ENCODE measurements at places on chromosomes 7 and 10.
A peak's percentile ranks its signal among the peaks of the same experiment; 100 is the strongest.

- no peak for DNase-seq
Measured at GRCh38 chr10:132848291-132848701, 62.3 kb upstream of the NKX6-2 start.

- DNase-seq: no peak
Measured at GRCh38 chr7:99340659-99341058, 15.0 kb downstream of the ARPC1A start.

DNA sequence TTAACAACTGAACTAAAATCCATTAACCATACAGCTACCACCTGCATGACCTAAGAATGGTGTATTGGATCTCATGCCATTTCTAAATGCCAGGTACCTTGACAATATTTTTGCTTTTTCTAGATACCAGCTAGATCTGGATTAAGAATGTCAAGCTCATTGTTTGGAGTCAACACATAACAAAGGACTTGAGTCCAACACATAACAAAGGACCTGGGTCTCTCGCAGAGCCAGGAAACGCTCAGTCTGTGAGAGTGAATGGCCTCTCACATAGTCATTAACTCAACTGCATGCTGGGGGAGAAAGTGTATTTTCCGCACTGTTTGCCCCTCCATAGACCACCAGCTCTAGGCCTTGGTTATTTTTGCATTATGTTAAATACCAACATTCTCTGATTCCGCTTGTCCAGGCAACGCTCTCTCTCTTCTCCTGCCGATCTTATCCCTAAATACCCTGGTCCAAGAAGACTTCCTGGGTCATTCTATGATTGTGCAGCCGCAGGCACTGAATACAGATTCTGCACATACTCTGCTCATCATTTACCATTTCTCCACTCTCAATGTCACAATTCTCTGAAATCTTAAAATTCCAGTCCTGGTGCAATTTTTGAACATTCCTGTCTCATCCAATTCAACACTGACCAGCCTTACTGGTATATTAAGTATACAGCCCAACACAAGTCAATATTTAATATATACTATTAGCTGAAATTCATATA is 31.2 kb downstream of the ITIH5 start:
- no peak for DNase-seq

GRCh38 chr10:77587416-77587790 is 50.2 kb downstream of the KCNMA1 start:
- DNase-seq: no peak

- no peak for DNase-seq
Measured at GRCh38 chr10:26627324-26627723, 70.2 kb upstream of the PDSS1 start.

- DNase-seq: peak; percentile 36
Measured at GRCh38 chr10:101354328-101355071, 535 bp downstream of the BTRC start.

GRCh38 chr10:49666054-49666615 is 13.3 kb upstream of the C10orf53 start:
- DNase-seq: no peak

DNA sequence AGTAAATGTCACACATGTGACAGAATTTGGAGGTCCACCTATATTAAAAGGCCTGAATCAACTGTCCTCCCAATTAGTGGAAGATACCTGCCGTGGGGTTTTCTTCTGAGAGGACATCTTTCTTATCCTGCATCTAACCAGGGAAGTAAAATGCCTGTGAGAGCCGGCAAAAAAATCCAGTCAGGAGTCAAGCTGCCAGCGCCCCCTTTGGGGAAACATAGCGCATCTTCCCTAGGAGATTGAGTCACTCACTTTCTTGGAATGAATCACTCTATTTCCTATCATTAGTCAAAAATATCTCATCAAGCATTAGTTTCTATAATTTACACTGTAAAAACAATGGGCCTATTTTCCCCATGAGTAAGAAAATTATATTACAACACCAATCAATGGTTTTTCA is 66.4 kb upstream of the ANK3 start:
- no peak for DNase-seq

DNA sequence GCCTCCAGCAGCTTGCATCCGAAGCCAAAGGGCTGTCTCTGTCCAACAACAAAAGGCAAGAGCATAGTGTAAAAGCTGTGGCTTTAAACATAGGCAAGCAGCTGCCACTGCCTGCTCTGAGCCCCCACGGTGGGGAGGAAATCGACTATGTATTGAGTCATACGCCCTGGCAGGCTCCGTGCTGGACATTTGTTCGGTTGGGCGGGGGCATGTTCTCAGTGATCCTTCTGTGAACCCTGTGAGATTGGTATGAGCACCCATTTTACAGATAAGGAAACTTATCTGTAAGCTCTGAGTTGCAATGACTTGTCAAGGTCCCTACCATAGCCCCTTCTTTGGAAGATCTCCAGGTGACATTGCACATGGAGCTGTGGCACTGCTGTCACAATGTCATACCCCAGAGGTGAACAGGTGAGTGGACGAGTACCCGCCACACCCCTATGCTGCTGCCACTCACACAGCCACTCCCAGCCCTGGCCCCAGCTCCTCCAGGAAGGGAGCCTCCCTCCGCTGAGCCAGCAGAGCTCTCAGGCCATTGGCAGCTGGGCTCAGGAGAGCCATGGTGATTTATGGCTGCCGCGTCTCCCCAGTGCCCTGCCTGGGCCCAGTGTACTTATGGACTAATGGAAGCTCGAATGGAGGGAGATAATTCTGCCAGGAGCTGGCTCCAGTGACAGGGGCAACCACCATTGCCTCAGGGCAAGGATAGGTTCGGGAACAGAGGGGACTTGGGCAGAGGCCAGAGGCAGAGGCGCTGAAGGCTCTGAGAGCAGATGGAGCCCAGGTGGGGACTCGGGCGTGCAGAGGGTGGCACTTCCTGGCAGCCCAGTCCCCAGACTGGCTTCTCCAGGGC is 43.7 kb downstream of the UNC5B start:
- no peak for DNase-seq

GRCh38 chr7:154684666-154685563 is 318.0 kb downstream of the PAXIP1 start:
- no peak for DNase-seq

- no peak for DNase-seq
Measured at GRCh38 chr7:90655566-90655965, 59.4 kb downstream of the CDK14 start.

DNA sequence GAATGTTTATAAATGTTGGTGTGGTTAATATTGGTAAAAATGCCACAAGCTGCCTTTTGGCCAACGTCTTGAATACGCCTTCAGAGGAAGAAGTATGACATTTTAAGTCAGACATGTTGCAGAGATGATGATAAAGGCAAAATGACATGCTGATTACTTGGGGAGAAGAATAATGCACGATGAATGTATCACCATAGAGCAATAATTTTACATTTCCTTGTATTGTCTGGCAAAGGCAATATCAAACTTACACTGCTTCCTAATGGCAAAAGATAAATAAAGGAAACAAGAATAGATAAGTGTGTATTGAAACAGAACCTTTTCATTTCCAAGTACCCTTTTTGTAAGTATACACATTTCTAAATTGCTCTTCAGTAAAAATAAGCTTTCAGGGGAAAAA is 8.6 kb downstream of the MRC1 start:
- no peak for DNase-seq

GRCh38 chr7:5525271-5526099 is 101.9 kb upstream of the TNRC18 start:
- DNase-seq: peak; percentile 40

DNA sequence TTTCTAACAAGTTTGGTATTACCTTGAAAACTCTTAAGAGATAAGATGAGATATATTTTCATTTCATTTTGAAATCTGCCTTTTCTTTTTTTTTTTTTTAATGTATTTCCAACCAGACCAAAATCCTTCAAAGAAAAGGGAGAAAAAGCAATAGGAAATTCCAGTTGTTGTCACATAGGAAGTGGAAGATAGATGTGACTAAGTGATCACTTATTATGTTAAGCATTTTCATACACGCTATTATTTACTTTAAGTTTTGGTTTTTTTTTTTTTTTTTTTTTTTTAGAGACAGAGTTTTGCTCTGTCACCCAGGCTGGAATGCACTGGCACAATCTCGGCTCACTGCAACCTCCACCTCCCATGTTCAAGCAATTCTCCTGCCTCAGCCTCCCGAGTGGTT is 197.2 kb upstream of the FRMD4A start:
- DNase-seq: no peak

GRCh38 chr10:68562661-68563570 is 2.8 kb downstream of the TET1 start:
- no peak for DNase-seq

DNA sequence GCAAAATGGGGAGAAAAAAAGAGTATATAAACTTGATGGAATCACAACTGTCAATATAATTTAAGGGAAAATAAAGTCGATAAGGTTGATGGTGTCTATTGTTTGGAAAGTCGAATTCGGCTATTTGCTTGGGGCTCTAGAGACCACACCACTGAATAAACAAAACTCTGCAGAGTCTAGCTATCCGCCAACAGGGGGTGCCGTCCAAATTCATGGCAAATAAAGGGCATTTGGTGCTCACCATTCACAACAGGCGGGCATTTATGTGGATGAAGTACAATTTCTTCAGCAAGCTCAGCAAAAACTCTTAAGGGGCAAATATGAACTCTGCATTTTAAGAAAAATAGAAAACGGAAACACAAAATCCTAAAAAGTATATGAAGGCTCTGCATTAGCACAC is 23.3 kb downstream of the CD36 start:
- no peak for DNase-seq

- no peak for DNase-seq
Measured at GRCh38 chr7:37353949-37354655, 94.6 kb downstream of the ELMO1 start.

GRCh38 chr7:33250421-33250871 is 121.1 kb downstream of the BBS9 start:
- no peak for DNase-seq

GRCh38 chr10:27947540-27947939 is 51.3 kb downstream of the ODAD2 start:
- DNase-seq: no peak

DNA sequence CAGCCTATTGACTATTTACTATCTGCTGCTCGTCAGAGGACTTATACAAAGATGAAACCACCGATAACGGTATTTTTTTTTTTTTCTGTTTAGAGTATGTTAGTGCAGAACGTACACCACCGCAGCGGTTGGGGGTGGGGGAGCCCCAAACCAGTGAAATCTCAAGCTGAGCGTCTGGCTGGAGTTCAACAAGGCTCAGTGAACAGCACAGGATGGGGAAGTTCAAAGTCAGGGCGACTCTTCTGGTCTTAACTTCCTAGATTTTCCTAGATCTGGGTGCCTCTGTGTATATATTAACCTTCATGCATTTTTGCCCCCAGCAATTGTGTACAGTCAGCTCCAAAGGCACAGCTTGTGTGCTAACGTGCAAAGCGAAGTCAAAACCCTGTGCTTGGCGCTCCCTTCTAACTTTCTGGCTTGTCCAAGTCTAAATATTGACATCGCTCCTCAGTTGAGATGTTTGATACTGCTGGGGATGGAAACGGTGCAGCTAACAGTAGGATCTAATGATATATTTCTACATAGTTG is 1.1 kb downstream of the RHOBTB1 start:
- DNase-seq: peak; percentile 8

DNA sequence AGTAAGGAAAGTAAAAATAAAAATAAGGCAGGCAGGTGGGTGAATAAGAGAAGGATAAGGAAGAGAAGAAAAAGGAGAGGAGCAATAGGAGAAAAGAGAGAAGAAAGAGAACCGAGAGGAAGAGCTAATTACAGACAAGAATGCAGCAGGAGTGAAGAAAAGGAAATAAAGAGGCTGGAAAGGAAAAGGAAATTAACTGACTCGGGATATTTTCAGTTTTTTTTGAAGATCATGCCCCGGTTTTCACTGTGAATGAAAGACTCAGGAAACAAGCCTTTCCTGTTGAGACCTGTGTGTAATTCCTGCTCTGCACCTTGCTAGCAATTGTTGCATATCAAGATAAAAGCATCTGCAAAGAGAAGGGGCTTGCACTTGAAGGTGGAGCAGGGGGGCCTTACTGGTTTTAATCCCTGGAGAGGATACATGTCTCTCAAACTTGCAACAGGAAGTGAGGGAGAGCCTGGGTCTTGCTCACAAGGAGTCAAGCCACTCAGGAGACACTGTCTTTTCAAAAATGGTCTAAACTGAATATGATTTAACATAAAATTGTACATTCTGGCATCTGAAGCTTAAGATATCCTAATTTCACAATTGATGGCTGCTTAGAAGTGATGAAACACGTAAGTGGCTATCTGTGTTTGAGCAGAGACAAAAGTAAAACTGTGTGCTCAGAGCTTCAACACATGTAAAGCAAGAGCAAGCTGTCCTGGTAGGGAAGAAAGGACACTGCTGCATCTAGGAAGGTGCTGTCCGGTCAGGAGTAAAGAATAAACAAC is 157.6 kb downstream of the FAM107B start:
- no peak for DNase-seq

DNA sequence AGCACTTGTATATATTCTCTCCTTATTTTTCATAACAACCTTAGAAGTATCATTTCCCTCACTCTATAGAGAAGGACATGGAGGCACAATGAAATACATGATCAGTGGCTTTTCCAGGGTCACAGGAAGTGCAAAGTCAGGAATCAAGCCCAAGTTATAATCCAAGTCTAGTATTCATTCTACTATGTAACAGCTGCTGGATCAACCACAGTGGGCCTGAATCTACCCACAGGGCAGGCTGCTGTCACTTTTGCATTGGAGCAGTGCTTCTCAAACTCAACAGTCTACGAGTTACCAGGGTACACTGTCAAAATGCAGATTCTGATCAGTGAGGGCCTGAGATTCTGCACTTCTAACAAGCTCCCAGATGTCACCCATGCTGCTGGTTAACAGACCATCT is 18.3 kb downstream of the ZDHHC16 start:
- no peak for DNase-seq

DNA sequence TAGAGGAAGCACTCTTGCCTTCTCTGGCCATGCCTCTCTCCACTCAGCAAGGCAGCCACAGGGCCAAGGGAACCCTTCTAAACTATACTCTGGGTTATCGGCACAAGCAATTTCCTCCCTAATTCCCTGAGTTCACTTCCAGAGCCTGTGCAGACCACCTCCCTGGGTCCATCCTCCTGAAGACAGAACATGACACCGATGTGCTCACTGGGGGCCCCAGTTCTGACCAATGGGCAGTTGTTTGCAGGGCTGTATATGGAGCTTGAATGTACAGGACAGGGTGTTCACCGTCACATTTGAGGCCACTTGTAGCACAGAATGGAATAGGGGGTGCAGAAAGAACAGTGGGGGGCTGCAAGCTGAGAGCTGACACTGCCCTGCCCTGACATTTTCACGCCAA is 77.7 kb downstream of the TFEC start:
- DNase-seq: no peak

- DNase-seq: no peak
Measured at GRCh38 chr10:126930131-126930882, 25.1 kb downstream of the DOCK1 start.

- DNase-seq: no peak
Measured at GRCh38 chr10:14613588-14613920, 161.1 kb downstream of the FAM107B start.
